ENCODE measurements at places on chromosomes 2 and 18. TPM values are rescaled to one million over a fixed set of nuclear protein-coding genes. Genes with fewer than 3 reads are reported as not detected.

GRCh38 chr2:213834746-213835145, 550.5 kb downstream of the SPAG16 start:
- no peak for DNase-seq

- no peak for DNase-seq
These were observed 352.4 kb downstream of the XIRP2 start for GRCh38 chr2:167240671-167241070.

DNA sequence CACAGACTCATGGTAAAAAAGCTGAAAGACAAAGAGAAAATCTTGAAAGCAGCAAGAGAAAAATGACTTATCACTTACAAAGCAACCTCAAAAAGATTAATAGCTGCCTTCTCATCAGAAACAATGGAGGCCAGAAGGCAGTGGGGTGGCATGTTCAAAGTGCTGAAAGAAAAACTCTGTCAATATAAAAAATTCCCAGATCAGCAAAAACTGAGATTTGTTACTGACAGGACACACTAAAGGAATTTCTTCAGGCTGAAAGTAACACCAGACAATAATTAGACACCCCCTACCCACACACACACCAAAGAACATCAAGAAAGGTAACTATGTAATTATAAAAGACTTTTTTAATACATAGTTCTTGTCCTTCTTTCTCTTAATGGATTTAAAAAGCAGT, 311.1 kb downstream of the CLIP4 start:
- DNase-seq: no peak

DNA sequence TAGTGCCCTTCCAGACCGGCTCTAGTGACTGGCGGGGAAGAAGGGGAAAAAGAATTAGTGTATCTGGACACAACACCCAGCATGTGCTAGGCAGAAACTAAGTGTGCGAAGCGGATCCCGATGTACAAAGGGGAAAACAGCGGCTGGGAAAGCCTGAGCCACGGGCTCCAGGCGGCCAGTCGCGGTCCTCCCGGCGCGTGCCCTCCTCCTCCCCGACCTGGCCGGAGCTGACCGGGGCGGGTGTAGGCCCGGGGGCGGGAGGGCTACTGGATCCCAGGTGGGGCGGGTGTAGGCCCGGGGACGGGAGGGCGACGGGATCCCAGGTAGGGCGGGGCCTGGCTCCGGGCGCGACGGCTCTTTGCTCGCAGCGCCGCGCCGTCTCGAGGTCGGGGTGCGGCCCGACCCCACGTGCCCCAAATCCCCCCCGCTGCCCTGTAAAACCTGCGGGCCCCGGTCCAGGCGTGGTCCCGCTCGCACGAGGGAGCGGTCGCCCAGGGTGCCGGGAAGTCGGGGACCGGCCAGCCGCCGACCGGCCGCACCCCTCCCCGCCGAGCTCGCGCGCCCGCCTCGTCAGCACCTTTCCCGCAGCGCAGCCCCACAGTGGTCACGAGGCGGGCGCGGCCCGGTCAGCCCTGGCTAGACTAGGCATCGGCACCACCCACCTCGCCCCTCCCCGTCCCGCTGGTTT, 48.8 kb downstream of the C2orf42 start:
- no peak for DNase-seq

The FAM117B gene
- 23.1 TPM for total RNA-seq
